ENCODE measurements at places on chromosomes 5 and 9. TPM values are rescaled to one million over a fixed set of nuclear protein-coding genes. Genes with fewer than 3 reads are reported as not detected.
A peak's percentile ranks its signal among the peaks of the same experiment; 100 is the strongest.

Gene ACTL7A
- not detected for total RNA-seq

Gene PFN3
- not detected for total RNA-seq

DNA sequence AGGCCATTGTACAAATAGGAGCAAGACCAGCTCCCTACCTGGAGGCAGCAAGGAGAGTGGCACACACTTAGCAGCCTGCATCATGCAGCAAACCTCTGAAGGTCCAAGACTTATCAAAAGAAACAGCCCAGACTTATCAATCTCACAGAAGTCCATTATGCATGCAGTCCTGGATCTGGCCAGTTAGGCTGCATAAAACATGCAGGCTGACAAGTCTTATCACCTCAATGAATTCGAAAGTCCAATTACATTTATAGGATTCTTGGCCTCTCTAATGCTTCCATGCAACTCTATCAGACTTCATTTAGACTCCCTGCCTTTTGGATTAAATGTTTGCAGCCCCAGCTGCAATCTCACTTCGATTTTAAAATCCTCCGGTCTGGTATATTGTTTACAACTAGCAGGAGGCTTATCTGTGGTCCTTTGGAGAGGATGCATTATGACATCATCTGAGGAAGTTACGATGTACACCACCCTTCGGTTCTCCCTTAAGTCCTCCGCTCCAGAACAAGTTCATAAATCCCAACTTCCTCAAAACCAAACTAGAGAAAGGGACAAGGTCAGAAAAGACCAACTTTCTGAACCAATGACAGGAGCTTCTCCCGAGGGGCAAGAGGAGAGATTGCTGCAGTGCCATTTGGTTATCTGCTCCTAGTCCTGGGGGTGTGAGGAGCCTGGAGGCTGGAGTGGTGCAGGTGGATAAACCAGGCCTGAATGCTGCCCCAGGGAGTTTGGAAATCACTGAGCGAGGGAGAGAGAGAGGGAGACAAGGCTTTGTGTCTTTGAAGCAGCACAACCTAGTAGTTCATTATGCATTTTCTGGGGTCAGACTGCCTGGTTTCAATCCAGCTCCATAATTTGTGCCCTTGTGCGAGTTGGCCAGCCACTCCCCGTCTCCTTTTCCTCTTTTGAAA is 313.9 kb downstream of the TLE1 start:
- DNase-seq = peak; percentile 21

DNA sequence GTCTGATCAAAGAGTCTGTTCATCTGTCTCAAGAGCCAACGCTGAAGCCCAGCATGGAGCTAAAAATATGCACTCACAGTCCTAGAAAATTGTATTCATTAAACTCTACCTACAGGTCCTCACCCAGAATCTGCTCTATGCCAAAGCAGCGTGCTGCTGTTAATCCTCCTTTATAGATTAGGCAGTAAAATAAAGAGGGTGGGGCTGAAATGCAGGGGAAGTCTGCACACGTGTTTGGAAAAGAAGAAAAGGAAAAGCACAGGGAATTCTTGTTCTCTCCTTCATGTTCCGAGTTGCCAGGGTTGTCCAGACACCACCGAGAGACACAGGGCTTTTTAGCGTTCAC is 121.4 kb upstream of the TMEM161B start:
- DNase-seq = no peak

DNA sequence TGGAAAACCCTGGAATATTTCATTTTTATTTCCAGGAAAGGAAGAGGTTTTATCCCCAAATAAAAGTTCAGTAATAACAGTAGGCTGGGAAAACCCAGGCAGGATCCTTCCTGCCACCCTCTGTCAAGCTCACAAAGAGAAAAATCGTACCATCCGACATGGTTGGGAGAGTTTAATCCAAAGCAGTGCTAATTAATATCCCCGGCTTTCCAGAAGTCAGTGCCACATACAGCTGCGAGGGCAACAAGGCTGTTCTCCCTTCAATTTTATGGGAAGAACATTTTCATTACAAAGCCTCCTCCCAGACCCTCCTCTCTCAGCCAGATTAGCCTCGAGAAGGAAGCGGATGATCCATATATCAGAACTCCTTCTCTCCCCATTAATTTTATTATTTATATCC is 95.5 kb downstream of the PAX5 start:
- DNase-seq = no peak

- peak; percentile 40 for DNase-seq
Observed at GRCh38 chr5:142152384-142152732, 43.8 kb downstream of the NDFIP1 start.

DNA sequence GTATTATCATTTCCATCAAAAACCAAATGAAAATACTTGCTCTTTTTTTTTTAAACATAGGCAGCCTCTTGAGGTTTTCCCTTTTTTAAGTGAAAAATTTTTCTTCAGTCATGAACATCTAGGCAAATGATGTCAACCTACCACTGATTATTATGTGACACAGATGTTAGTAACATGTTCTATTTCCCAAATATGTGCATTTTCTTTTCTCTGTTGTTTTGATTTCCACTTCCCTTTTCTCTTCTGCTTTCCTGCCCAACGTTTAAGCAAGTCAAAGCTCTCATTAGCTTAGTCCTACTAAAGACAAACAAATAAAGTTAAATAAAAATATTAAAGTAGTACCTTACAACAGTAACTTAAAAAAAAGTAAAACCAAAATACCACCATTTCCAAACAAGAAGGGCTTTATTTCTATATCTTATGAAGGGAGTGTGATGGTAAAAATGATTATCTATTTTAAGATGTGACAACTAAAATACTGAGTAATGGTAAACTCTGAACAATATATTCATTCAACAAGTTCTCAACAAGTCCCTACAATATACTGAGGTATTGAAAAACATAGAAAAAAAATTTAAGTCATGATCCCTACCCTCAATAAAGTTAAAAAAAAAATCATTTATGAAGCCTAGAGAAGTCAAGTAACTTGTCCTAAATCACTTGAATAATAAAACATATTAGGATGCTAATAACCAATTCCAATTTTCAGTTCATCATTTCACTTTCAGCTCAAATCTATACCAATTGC is 9.4 kb downstream of the SLC38A9 start:
- no peak for DNase-seq

All from IMR-90 (cell line).